ENCODE measurements at places on chromosomes 2 and 18.

GRCh38 chr18:22346401-22346952, 71.2 kb downstream of the CTAGE1 start:
- no peak for DNase-seq

- DNase-seq = no peak
These were observed 21.5 kb downstream of the SH2D6 start for GRCh38 chr2:85439986-85440385.

GRCh38 chr2:18396329-18397010, 164.0 kb downstream of the RDH14 start:
- no peak for DNase-seq

DNA sequence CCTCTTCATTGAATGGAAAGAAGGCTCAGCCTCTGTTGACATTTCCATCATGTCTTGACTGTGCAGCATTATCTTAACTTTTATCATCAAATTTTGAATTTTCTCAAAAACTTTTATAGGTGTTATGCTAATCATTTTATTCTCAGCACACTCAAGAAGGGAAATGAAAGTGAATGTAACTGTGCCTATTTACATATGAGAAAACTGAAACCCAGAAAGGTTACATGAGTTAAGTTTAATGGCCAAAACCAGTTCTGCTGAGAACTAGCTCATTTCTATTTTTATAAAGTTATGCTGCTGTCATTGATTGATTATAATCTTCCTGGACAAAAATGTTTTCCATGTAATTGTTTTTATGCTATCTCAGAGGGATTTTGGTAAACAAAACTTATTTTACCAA, 618.8 kb upstream of the NRXN1 start:
- no peak for DNase-seq

DNA sequence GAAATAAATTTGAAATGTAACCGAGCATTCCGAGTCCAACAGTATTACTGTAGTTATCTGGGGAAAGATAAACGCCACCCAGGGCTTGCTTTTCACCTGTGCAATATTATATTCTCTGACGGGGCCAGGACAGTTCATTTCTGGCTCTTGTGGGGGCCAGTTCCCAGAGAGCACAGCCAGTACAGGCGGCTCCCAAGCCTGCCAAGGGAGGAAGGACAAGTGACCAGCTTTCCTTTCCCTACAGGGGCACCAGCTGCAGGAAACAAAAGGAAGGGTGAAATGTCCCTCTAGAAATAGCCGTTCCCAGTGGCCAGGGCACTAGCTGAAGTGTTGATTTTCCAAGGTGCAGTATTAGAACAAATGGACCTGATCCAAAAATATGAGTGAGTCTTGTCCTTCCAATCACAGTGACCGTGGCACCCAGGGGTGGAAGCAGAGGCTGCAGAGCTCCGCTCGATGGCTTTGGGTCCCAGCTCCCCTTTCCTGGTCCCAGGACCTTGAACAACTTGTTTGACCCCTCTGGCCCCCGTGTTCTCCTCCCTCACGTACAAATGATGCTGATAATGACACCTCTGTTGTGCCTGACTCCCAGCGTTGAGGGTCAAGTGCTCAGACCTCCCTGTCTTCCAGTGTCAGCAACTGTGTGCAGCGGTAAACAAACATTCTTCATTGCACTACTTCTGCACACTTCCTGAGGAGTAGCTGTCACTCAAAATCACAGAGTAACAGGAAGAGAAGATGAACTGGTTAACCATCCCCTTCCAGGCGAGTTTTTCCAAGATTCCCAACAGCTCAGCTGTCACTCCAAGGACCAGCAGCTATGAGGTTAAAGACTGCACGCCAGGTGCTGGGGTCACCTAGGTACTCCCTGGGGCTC, 40.9 kb downstream of the GYPC start:
- no peak for DNase-seq

All from ascending aorta (tissue), 2 donors.